ENCODE measurements at places on chromosomes 7 and 10.
A peak's percentile ranks its signal among the peaks of the same experiment; 100 is the strongest.

DNA sequence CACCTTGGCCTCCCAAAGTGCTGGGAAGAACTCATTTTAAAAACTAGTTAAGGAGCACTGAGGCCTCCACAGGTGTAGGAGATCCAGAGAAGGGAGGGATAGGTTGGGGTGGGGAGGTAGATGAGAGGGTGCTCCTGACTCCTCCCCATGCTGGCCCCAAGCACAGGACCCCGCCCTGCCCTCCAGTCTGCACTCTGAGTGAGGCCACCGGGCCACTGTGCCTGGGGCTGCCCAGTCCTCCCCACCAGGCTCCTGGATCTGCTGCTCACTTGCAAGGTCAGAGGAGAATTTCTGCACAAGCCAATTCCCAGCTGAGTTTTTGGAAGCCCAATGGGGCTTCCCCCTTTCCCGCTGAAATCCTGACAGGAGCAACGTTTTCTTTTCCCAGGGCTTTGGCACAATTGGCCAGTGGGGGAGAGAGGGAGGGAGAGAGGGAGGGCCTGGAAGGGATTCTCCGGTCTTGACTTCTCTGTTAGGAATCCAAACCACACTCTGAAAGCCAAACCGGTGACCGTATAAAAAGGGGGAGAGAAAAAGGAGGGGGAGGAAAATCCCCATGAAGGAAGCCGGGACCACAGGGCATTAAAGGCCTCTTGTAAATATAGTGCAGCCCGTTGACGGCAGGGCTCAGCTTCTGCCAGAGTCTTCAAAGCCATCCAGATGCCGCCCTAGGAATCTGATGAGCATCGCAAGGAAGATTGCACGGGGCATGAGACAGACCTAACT lies 116.2 kb downstream of the SH3PXD2A start:
- DNase-seq, result no peak

GRCh38 chr10:125333769-125334168 lies 173.4 kb upstream of the CTBP2 start:
- DNase-seq, result no peak

- DNase-seq, result no peak
These were observed 159.5 kb upstream of the RHEB start for GRCh38 chr7:151679071-151679708.

GRCh38 chr10:68566955-68567354 lies 6.8 kb downstream of the TET1 start:
- no peak for DNase-seq

- DNase-seq, result no peak
These were observed 145.5 kb upstream of the CELF2 start for GRCh38 chr10:10872035-10872673.

DNA sequence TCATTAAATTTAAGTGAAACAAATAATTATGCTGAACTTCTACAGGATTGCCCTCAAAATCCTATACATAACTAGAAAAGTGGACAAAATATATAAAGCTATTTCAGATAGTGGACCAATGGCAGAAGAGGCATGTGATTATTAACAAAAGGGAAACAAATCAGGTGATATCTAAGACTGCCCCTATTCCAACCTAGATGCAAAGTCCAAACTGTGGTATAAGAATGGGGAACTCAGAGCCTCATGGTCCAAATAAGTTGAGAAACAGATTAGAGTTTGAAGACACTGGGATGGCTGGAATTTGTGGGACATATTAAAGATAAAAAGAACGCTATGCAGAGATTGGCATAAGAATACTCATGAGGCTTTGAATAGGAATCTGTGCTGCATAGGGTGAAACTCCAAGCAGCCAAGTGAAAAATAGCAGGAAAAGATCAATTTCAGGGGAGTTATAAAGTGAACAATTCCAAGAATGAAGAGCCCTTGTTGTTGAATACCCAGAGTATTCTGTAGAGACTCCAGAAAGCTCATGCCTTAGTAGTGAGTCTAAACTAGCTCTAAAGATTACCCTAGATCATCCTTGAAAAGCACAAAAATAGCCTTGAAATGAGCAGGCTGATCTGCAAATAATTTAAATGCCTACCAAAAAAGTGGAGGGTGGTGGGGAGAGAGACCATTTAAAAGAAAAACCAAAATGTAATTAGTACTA lies 152.4 kb downstream of the IMMP2L start:
- no peak for DNase-seq

- no peak for DNase-seq
These were observed 2.0 kb upstream of the MTG1 start for GRCh38 chr10:133391761-133392518.

DNA sequence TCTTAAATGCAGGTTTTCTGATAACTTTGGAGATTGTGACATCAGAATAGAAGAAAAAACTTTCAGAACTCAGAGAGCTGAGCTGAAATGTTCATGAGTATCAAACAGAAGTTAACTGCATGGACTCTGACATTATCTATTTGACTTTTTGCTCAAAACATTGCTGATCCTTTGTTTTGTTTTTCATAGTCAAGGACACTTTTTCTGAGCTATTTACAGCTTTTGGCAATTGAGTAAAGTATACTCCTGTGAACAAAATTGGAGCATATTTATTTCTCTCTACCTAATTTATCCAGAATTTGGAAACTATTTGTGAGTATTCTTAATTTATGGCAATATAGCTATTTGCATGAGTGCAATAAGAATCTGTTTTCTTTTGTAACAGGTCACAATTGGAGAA lies 11.1 kb downstream of the KCP start:
- no peak for DNase-seq

DNA sequence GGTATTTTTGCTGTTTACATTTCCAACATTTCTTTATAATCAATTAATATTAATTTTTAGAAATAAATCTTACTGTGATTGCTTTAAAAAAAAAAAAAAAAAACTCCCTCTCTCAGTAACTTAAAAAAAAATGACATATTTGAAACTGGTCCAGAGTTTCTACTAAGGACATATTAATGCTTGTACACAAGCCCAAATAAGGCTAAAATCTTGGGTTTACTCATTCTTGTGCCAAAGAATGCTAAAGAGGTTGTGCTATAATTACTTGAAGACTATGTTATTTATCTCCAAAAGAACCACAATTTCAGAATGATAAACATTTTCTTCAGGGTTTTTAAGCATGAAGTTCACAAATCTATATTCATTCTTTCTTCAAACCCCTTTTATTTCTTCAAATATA lies 39.4 kb upstream of the PHF14 start:
- no peak for DNase-seq

DNA sequence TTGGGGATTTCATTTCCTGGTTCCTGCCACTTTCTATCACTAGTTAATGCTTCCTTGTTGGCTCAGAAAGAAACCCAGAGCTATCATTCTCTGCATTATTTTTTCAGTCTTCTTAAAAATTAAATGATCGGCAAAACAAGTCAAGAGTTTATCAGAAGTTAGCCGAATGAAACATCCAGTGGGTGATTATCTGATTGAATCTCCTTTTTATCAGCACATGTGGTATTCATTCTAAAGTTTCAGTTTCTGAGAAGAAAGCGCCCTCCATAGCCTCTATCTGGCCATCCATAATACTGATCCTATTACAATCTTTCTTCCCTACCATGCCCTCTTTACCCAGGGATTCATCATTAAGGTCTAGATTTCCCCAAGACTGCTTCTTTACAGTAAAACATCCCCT lies 71.8 kb downstream of the OSBPL3 start:
- no peak for DNase-seq

DNA sequence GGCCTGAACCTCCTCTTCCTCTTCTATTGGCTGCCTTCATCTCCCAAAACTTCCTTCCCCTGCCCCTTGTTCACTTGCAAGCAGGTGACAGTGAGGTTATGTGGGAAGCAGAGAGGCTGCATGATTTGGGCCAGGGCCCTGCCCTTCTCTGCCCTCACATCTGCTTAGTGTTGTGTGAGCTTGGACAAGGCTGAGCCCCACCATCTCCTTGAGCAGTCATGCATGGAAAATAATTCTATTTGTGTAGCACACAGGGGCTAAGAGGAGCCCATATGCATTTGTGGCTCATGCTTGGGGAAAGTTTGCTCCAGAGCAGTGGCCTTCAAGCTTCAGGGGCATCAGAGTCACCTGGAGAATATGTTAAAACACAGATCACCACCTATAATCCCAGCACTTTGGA lies 26.8 kb upstream of the AQP1 start:
- no peak for DNase-seq

GRCh38 chr7:97401398-97401797 lies 283.9 kb downstream of the SDHAF3 start:
- no peak for DNase-seq

DNA sequence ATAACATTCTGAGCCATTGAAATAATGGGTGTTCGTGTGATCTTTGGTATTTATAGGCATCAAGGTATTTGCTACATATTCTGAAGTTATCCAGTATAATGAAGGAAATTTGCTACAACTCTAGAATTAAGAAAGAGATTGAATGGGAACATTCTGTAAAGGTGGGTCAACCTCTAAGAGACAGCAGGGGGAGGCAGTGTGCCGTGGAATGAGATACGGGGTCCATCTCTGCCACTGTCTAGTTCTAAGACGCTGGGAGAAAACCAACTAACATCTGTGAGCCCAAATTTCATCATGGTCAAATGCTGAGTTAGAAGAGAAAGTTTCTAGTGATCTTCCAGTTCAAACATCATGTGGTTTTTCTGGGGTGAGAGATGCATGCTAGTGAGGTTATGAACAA lies 368.9 kb downstream of the SORCS1 start:
- DNase-seq, result peak; percentile 5

DNA sequence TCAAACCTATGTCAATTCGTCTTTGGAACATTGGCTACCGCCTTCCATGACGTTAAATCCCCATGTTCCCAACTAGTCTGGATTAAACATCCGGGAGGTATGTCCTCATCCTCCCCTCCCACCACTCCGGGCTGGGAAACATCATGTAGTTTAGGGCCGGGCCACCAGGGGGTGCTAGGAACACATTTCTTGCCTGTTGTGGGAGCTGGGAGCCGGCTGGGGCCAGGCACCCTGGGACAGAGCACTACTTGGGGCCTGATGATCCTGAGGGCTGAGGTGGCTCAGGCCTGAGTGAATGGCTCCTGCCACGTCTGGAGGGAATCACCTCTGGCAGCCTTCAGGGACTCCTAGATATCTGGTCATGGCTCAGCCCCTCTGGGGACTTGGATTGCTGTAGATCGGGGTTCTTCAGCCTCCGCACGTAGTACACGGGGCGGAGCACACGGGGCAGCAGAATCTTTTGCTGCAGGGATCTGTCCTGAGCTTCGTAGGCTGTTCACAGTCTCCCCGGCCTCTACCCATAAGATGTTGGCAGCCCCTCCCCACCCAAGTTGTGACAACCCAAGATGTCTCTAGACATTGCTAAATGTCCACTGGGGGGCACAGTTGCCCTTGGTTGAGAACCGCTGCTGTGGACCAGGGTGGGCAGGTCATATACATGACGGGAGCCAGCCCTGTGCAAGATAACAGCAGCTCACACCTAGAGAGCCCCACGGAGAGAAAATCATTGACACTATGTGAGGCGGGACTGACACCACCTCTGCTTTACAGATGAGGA lies 141.2 kb upstream of the ZNF716 start:
- no peak for DNase-seq

GRCh38 chr10:69631566-69631965 lies 1.5 kb downstream of the FAM241B start:
- no peak for DNase-seq

DNA sequence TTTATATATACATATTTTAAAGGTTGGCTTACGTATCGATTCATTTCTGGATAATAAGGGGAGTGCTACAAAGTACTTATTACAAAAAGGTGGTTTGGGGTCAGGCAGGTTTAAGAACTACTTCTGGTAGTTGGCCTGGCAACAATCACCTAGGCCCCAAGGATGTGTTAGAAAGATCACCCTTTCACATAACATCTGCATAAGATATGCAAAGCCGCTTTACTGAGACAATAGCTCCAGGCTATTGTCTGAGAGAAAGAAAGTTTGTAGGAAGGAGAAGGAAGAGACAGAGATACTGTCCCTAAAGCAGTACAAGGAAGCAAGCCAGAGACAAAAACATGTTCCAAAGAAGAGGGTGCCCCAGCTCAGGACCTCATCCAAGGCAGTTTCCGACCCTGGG lies 6.2 kb downstream of the PAXIP1 start:
- no peak for DNase-seq

DNA sequence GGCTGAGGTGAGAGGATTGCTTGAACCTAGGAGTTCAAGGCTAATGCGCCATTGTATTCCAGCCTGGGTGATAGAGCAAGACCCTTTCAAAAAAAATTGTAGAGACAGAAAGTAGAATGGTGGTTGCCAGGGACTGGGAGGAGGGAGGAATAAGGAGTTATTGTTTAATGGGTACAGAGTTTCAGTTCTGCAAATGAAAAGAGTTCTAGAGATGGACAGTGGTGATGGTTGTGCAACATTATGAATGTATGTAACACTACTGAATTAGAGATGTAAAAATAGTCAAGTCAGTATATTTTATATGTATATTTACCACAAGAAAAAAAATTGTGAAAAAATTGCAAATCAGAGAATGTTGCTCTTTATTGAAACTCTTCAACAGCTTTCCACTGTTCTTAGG lies 266.5 kb upstream of the NPY start:
- no peak for DNase-seq

DNA sequence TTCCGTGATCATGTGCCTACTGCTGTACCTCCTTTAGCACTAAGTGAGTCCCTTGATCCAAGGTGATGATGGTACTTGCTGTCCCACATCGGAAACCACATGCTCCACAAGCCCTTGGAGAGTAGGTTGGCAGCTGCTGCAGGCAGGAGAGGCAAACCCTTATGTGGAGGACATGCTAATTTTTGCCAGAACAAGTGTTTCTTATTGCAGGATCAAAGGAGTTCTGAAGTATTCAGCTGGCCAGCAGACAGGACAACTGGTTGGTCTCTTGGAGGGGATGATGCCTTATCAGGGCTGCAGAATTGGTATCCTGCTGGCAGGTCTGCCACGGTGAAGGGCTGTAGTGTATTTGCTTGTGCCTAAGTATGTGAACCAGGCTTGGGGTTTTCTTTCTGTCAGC lies 36.8 kb downstream of the NACAD start:
- DNase-seq, result no peak

GRCh38 chr10:69696073-69696731 lies 66.2 kb downstream of the FAM241B start:
- no peak for DNase-seq

- DNase-seq, result no peak
These were observed 100.4 kb downstream of the ARID5B start for GRCh38 chr10:62001898-62002297.

DNA sequence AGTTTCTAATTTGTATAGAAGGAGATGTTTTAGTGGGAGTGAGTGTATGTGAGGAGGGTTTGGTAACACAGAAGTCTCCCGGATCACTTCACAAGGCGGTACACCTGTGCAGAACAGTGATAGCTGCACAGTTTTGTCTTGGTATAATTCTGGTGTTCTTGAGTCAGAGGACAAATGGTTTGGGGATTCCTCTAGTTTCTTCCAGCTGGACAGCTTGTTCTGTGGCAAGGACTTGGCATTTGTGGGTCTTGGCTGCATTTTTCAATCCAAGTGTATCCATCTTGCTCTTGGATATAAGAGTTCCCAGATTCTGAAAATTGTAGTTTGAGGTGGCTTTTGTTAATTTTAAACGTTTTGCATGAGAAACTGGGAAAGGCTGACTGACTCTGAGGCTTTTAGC lies 135.7 kb downstream of the AHR start:
- DNase-seq, result no peak

- no peak for DNase-seq
These were observed 103.4 kb downstream of the WNT2 start for GRCh38 chr7:117219485-117219884.

Data from CD4-positive, alpha-beta T cell treated with Interferon gamma for 1 hour (primary cell).